Inflammatory macrophage (primary cell): ENCODE measurements at places on chromosomes 5 and 9.

- no peak for DNase-seq
These were observed 44.0 kb upstream of the XPA start for GRCh38 chr9:97740848-97741821.

GRCh38 chr5:129617206-129617605, 130.7 kb upstream of the MINAR2 start:
- no peak for DNase-seq

GRCh38 chr5:176731506-176732160, 78.7 kb upstream of the UNC5A start:
- DNase-seq: no peak

DNA sequence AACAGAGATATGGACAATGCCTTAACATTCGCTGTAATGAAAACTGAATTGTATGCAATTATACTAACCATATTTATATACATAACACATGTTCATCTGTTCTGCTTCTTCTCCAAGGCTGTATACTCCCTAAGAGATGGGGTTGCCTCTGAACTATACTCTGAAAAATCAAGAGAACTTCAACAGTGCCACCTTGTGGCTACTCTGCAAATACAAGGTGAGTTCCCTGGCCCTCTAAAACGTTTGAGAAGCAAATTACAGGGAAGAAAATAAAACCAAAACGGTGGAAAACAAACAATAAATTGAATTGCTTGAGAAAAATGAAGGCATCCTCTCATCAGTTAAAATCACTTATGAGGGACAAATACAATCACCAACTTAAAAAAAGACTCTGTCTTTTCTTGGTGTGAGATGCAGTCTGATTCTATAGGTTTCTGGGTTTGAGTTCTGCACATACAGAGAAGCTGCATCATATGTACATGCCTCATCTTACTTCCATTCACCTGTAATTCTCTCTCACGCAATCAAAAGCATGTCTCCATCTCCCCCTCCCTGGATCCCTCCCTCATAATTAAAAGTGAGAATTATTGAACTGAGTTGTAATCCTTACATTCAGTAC, 98.6 kb downstream of the FBXW11 start:
- DNase-seq: peak; percentile 72

- no peak for DNase-seq
These were observed 13.0 kb downstream of the C1QTNF2 start for GRCh38 chr5:160357394-160357793.

DNA sequence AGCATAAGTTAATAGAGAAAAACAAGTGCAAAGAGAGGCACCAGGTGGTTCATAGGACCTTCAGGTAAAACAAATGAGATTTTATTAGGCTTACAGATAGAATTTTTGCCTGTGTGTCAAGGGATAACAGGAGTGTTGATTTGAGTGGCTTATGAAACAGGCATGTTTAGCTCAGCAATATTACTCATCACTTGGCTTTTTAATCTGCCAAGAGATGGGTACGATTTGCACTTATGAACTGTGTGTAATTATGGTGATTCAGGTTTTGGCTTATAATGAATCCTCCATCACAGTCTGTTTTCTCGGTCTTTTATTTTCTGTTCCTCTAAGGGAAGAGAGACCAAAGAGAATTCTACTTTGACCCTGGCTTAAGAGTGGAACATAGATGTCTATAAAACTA, 199.3 kb downstream of the DMRTA1 start:
- no peak for DNase-seq

GRCh38 chr5:88262116-88262515, 6.5 kb downstream of the TMEM161B start:
- no peak for DNase-seq
